Neural crest cell (in vitro differentiated cells): ENCODE measurements at places on chromosomes 3 and 15. TPM values are rescaled to one million over a fixed set of nuclear protein-coding genes. Genes with fewer than 3 reads are reported as not detected.

STARD9 gene
- total RNA-seq = 16.4 and 16.5 TPM in 2 replicates

ACTR8 gene
- total RNA-seq = 49.9 and 52.6 TPM in 2 replicates

ACTRT3 gene
- total RNA-seq = 1.5 TPM in 2 replicates

SETD2 gene
- 52.7 and 56.1 TPM in 2 replicates for total RNA-seq

GOLGA6D gene
- total RNA-seq = not detected in 2 replicates

MEX3B gene
- total RNA-seq = 49.5 and 51.7 TPM in 2 replicates

PP2D1 gene
- not detected in 2 replicates for total RNA-seq

MINAR1 gene
- total RNA-seq = 1.9 and 2.0 TPM in 2 replicates

ADAMTS7 gene
- total RNA-seq = 62.9 and 68.2 TPM in 2 replicates

CLDN18 gene
- total RNA-seq = not detected in 2 replicates

CALML4 gene
- total RNA-seq = 11.9 and 14.8 TPM in 2 replicates

GOLGA6L7 gene
- total RNA-seq = not detected in 2 replicates

CIDEC gene
- not detected in 2 replicates for total RNA-seq

MOBP gene
- total RNA-seq = not detected in 2 replicates

ARRDC4 gene
- 13.3 and 14.2 TPM in 2 replicates for total RNA-seq

TRA2B gene
- 314 and 329 TPM in 2 replicates for total RNA-seq

LRTM1 gene
- 0.23 TPM in 1 of 2 replicates, not detected in the other for total RNA-seq

PATL2 gene
- total RNA-seq = 0.35 and 0.68 TPM in 2 replicates

RAMAC gene
- 25.4 and 29.7 TPM in 2 replicates for total RNA-seq

PLAAT1 gene
- total RNA-seq = 3.0 and 4.0 TPM in 2 replicates

IL20RB gene
- total RNA-seq = 1.7 and 2.0 TPM in 2 replicates

GP9 gene
- total RNA-seq = not detected in 2 replicates

TP63 gene
- 0.21 TPM in 1 of 2 replicates, not detected in the other for total RNA-seq

FRMD5 gene
- 4.3 and 5.1 TPM in 2 replicates for total RNA-seq
